ENCODE measurements at places on chromosomes 16 and 17.

DNA sequence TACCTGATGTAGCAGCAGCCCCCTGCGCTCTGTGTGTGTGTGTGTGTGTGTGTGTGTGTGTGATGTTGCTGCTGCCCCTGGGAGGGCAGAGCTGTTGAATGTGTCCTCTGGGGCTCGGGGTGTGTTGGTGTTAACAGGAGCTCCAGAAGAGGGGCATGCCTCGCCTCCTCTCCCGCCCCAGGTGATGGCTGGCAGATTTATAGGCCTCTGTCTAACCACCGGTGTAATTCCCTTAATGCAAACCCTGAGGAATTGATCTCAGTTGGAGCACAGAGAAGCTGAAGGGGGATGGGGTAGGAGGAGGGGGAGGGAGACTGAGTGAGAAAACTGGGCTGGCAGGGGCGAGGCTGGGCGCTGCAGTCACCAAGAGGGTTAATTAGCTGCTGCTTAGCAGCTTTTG, 10.0 kb downstream of the CACNA1G start:
- DNase-seq: no peak

DNA sequence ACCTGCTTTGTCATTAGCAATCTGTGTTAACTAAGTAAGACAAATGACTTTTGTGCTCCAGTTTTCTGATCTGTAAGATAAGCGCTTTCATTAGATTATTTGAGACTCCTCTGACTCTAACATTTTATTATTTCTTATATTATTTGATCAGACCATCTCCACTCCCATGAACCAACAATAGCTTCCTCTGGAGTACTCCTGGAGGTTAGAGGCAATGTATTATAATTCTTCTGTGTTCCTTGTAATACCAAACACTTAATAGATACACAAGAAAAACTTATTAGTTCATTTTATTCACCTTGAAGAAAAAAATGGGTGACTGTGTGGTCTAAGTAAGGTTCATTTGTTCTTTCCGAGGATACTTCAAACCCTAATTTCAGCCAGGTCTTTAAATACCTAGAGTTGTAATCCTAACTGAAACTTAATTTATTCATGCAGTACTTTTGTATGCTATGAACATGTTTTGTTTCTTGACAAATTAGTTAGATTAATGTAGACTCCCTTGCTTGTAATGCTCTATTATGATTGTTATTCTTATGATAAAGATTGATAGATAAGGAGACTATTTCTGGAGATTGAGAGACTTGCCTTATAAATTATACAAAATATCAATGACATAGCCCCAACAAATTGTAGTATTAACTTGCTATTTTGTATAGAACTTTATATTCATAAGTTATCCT, 53.9 kb downstream of the NQO1 start:
- DNase-seq: no peak

DNA sequence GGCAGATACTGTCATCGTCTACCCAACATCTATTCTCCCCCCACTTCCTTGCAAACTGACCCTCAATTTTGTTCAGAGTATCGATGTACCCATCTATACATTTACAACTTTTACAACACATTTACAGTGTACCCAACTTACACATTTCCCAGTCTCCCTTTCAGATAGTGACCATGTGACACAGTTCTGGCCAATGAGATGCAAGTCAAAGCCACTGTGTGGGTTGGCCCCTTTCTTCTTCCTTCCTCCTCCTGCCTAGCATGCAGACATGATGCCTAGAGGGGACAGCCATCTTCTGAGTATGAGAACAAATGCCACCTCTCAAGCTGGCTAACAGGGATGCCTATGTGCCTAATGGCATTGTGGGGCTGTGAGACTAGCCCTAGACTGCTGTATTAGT, 11.3 kb upstream of the NFAT5 start:
- no peak for DNase-seq

DNA sequence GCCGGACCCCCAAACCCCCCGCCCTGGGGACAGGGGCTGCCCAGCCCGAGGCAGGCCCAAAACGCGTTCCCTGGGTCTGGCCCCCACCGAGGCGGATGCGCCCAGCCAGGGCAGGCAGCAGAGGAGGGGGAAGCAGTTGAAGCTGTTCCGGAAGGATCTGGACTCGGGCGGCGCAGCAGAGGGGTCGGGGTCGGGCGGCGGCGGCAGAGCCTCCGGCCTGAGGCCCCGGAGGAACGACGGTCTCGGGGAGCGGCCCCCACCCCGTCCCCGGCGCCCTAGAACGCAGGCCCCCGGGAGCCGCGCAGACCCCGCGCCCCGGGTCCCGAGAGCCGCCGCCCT, 22.9 kb upstream of the ZFPM1 start:
- no peak for DNase-seq

- DNase-seq: no peak
Measured at GRCh38 chr17:13953841-13954240, 115.5 kb upstream of the COX10 start.

GRCh38 chr16:25045696-25046381, 30.7 kb upstream of the ARHGAP17 start:
- no peak for DNase-seq

- no peak for DNase-seq
Measured at GRCh38 chr16:81143921-81144471, 47.8 kb upstream of the GCSH start.

GRCh38 chr16:75188832-75189477, 18.0 kb downstream of the CTRB2 start:
- DNase-seq: no peak

DNA sequence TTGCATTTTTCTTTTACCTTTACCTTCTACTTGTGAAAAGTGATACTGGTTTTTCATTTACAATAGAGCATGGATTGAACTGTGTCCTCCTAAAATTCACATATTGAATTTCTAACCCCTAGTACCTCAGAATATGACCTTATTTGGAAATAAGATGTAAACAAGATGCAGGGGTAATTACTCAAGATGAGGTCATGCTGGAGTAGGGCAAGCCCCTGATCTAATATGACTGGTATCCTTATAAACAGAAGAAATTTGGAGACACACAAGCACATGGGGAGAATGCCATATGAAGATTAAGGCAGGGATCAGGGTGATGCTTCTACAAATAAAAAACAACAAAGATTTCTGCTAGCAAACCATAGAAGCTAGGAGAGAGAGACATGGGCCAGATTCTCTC, 12.2 kb downstream of the MYH13 start:
- no peak for DNase-seq

- no peak for DNase-seq
Measured at GRCh38 chr16:51523400-51523799, 372.3 kb upstream of the SALL1 start.

- no peak for DNase-seq
Measured at GRCh38 chr16:14955546-14956231, 18.4 kb downstream of the NPIPA1 start.

GRCh38 chr17:6475411-6475810, 31.2 kb downstream of the PIMREG start:
- no peak for DNase-seq

GRCh38 chr17:58060596-58061191, 22.5 kb upstream of the DYNLL2 start:
- DNase-seq: no peak

GRCh38 chr16:4915226-4915761, 21.7 kb downstream of the PPL start:
- DNase-seq: no peak

DNA sequence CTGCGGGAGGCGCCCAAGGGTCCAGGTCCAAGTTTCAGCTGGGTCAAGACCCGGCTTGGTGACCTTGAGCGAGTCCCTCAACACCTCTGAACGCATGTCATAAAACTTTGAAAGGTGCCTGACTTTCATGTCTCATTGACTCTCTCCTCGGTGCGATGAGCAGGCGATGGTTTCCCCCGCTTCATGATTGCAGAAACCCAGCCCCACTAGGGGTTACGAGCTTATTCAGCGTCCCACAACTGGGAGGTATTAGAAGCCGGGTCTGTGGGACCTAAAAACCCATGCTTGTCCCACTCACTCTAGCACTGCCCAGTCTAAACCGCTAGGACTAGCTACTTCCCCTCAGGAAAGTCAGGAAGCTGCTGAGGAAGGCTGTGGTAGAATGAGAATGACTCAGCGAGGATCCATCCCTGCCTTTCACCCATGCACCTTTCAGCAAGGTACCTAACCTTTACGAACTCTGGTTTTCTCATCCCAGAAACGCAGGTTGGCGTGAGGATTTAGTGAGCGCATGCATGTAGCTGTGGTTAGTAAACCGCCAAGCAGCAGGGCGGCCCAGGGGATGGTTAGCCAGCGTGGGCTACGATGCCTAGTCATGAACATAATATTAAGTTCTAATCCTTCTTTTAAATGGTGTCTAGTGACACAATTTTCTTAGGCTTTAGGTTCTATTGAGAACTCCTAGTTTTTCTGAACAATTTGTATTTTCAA, 26.2 kb upstream of the RFFL start:
- no peak for DNase-seq

GRCh38 chr16:10205688-10206087, 23.5 kb upstream of the GRIN2A start:
- DNase-seq: no peak

GRCh38 chr16:72282362-72282761, 110.4 kb upstream of the PMFBP1 start:
- no peak for DNase-seq

- DNase-seq: no peak
Measured at GRCh38 chr17:50209472-50210239, 8.2 kb upstream of the COL1A1 start.

DNA sequence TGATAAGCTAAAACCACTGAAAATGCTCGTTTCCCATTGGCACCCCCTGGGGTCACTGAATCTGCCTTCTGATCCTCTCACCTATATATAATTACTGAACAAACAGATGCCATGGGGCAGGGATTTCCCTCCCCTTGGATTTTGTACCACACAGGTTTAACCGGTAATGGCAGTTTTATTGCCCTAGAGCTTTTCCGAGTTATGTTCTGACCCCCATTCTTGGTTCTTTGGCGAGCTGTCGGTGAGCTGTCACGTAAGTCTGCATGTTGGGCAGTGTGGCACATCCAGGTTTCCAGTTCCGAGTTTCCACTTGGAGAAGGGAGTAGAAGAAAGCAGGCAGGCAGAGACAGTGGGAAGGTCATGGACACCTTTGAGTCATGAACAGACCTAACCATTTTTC, 7.1 kb downstream of the TMEM97 start:
- DNase-seq: no peak
